ENCODE measurements at places on chromosomes 2 and 18.

DNA sequence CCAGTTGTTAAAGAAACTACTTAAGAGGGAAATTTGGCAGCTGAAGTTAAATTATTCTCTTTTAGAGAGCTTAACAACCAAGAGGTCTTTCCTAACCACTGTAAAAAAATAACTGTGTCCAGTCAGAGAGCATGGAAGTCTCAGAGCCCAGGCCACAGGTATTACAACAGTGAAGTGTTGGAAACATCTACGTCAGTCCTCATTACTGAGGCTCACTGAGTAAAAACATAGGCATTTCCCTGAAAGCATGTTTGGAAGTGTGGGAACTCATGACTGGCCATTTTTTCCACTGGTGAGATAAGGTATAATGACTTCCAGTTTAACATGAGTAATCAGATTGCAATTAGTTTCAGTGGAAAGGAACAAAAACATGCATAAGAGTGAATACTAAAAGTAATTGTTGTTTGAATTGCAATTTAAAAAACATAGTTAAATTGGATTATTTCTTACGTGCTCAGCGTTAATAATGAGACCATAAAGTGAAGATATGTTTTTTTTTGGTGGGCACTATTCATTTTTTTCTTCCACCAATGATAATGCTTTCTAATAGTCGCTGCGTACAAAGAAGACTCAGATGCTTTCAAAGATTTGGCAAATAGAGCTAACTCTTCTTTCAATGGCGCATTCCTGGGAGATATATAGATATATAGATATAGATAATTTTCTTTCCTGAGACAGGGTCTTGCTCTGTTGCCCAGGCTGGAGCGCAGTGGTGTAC lies 60.8 kb downstream of the EFEMP1 start:
- DNase-seq: no peak

GRCh38 chr2:54271843-54272627 lies 16.0 kb upstream of the TSPYL6 start:
- DNase-seq: no peak

- peak; percentile 48 for DNase-seq
Observed at GRCh38 chr2:55431982-55432627, 12.4 kb upstream of the CCDC88A start.

DNA sequence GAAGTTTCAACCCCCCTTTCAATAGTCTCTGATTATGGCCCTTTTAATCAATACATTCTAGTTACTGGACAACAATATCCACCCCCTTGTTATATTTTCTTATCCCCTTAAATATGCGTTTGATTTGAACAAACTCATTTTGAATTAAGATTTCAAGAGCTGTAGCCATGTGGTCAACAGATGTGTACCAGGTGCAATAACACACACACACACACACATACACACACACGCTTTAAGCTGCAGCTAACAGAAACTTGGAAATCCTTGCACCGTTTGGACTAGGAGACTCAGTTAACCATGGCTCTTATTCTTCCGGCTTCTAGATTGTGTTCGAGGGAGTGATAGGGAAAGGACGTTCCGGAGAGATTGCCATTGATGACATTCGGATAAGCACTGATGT lies 82.8 kb downstream of the NRP2 start:
- DNase-seq: peak; percentile 36

GRCh38 chr2:128158176-128158575 lies 67.2 kb downstream of the UGGT1 start:
- DNase-seq: no peak

DNA sequence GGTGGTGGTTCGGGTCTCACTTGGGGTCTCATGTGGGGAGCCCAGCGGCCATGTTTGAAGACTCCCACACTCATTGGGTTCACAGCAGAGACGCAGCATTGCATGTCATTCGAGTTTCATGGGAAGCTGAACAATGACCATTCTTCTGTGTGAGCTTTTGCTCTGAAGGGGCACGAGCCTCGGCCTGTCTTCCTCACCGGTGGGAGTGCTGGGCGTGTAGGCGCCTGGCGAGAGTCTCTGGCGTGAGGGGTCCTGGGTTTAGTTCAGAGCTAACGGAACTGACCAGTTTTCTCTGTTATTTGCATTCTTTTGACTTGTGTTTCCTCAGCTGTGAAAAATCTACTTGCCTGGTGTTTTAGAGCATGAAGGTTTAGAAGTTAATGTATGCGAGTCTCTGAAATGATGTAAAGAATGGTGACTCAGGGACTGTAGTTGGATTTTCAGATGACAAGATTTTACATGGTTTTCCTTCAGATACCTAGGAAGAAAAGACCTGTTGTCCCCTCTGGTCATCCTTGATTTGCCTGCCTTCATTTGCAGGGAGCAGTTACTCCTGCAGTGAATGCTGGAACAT lies 98.1 kb downstream of the ARMC9 start:
- DNase-seq: no peak

DNA sequence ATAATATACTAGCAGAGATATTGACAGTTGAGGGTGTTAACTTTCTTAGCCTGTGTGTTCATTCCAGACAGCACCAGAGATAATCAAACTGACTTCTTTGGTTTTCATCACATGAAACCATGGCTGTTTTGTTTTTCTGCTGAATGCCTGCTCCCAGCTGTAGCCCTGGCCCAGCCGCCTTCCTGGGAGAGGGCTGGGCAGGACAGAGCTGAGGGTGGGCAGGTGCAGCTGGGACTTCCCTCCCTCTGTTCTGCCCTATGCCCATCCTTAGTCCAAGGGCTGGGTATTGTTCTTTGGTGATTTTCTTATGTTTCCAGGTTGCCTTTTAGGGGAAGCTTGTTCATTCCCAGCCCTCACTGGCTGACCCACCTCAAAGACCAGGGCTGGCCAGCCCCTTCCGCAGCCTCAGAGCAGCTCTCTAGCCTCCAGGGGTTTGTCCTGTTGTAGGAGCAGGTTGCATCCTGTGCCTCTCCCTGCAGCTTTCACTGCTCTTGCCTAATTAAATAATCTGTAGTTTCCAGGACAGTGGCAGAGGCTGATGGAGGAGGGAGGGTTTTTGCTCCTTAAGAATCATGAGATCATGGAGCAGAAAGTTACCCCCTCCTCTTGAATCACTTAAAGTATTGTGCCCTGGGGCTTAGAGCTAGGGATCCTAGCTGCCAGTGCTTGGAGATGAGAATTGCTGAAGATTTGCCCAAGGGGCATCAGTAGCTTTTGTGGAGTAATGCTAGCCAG lies 61.4 kb downstream of the MTCL1 start:
- DNase-seq: peak; percentile 84

- no peak for DNase-seq
Observed at GRCh38 chr18:51068105-51068504, 38.1 kb downstream of the SMAD4 start.

DNA sequence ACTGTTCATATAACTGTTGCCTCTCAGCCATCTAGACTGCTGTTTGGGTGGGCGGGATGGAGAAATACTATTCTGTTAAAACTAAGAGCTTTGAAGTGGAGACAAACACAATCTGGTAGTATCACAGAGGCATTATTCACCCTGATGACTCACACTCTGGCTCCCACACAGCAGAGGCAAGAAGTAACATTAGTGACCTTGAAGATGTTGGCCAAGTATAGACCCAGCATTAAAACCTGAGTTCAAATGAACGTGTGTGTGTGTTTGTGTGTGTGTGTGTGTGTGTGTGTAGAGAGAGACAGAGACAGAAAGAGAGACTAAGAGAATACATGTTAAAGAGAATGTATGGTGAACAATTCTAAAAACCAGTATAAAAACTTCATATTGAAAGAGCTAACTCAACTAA lies 22.5 kb upstream of the ACVR1 start:
- DNase-seq: no peak

DNA sequence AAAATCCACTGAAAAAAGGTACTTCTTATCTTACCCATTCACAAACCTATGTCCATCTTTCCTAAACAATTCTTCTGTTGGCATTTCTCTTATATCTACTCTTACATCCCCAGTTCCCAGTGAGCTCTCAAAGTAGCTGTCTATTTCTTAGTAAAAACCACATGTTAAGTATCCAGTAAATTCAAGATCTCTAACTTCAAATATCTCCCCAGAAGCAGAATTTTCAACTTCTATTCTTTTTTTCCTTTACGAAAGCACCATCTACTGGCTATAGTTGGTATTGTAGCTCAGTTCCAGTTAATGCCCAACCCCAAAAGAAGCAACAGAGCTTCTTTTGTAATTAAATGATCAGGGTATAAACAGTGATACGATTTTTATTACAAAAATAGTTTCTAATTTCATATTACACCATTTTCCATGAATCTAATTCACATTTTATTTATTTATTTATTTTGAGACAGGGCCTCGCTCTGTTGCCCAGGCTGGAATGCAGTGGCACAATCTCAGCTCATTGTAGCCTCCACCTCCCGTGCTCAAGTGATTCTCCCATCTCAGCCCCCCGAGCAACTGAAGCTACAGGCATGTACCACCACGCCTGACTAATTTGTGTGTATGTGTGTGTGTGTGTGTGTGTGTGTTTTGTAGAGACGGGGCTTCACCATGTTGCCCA lies 28.5 kb downstream of the HRH4 start:
- DNase-seq: peak; percentile 57

GRCh38 chr2:1137264-1137663 lies 186.6 kb downstream of the SNTG2 start:
- no peak for DNase-seq

- DNase-seq: peak; percentile 85
Observed at GRCh38 chr2:42086500-42086953, 38.7 kb downstream of the PKDCC start.

GRCh38 chr2:30393510-30393909 lies 53.5 kb upstream of the LCLAT1 start:
- DNase-seq: peak; percentile 5

GRCh38 chr2:204977914-204978313 lies 432.6 kb downstream of the PARD3B start:
- DNase-seq: peak; percentile 19

- DNase-seq: no peak
Observed at GRCh38 chr2:118936936-118937335, 5.1 kb upstream of the MARCO start.

GRCh38 chr18:11224153-11224552 lies 74.8 kb upstream of the PIEZO2 start:
- no peak for DNase-seq

DNA sequence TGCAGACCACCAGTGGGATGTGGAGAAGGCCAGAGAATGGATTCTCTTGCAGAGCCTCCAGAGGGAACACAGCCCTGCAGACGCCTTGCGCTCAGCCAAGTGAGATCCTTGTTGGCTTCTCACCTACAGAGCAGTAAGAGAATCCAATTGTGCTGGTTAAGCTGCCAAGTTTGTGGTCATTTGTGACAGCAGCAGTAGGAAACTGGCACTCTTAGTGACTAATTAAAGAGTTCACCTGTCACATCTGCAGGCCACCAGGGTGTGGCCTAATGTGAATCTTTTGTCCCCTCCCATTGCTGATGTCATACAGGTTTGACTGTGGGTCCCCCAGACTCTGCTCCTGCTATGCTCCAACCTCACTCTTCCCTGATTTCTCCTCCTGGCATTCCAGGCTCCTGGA lies 235.9 kb downstream of the TFCP2L1 start:
- DNase-seq: no peak
